ENCODE measurements at places on chromosomes 3 and 15.
A peak's percentile ranks its signal among the peaks of the same experiment; 100 is the strongest.

- DNase-seq, result peak; percentile 20
These were observed 1.3 kb downstream of the DNAH1 start for GRCh38 chr3:52317208-52318000.

DNA sequence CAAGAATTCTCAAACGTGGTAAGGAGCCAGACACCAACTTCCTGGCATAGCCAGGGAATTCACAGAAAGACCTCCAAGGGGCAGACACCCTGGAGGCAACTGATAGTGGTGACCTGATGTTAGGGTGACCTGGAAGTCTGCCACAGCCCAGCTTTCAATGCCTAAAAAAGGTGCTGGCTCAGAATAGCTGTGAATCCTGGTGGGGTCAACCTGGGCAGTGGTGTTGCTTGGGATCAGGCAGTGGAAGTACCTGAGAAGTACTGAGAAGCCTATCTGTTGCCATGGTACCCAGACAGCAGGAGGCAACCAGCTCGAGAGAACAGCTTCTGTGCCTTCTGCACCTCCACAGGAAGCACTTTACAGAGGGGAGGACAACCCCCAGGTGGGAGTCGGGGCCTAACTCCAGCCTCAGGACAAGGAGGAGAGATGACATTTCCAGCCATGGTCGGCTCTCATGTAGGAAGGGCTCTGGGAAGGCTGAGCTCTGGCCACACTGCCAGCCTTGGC, 55.4 kb upstream of the LARS2 start:
- DNase-seq, result no peak

GRCh38 chr3:187920913-187921312, 175.6 kb upstream of the BCL6 start:
- no peak for DNase-seq

DNA sequence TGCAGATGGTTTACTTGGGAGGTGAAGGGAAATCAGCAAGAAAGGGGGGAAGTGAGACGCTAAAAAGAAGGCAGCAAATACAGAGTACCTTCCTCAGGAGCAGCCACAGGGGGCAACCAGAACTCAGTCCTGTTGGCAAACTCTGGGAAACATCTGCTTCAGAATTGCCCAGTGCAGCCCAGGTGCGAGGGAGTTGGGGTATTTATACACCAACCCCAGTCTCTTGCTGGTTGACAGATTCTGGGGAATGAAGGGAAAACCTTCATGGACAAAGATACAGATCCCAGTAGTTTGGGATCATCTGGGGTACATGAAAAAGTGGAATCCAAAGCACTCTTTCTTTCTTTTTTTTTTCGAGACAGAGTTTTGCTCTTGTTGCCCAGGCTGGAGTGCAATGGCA, 25.3 kb upstream of the PGPEP1L start:
- no peak for DNase-seq

- DNase-seq, result no peak
These were observed 2.2 kb upstream of the RNF7 start for GRCh38 chr3:141735770-141736465.

DNA sequence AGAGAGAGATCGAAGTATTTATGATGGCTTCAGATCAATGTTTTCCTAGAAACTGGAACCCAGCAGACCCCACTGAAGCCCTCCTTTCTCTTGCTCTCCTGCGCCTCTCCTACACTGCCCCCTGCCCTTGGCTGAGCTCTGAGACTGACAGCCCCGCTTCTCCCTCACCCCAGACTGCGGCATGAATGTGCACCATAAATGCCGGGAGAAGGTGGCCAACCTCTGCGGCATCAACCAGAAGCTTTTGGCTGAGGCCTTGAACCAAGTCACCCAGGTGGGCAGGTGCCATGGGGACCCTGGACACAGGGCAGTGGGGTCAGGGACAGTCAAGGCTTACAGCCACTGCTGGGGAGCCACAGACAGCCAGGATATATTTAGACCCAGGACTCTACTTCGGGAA, 23.7 kb downstream of the PRKCD start:
- DNase-seq, result no peak

GRCh38 chr3:194702545-194702944, 16.9 kb downstream of the FAM43A start:
- DNase-seq, result no peak

DNA sequence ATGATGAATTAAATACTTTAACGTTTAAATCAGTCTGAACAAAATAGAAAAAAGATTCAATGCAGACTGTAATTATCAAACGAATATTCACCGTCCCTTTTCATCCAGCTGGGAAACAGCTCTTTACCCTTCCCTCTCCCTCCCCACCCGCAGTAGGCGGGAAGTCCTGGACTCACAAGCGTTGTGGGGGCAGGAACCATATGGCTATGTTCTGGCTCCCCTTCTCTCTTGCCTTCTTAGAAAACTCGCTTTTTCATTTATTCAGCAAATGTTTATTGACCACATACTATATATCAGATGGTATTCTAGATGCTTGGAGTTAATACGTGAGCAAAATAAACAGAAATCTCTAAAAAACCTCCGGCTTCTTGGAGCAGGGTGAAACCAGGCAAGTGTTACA, 715 bp upstream of the SCAPER start:
- DNase-seq, result no peak

GRCh38 chr3:177358091-177358976, 161.1 kb upstream of the TBL1XR1 start:
- DNase-seq, result peak; percentile 99

DNA sequence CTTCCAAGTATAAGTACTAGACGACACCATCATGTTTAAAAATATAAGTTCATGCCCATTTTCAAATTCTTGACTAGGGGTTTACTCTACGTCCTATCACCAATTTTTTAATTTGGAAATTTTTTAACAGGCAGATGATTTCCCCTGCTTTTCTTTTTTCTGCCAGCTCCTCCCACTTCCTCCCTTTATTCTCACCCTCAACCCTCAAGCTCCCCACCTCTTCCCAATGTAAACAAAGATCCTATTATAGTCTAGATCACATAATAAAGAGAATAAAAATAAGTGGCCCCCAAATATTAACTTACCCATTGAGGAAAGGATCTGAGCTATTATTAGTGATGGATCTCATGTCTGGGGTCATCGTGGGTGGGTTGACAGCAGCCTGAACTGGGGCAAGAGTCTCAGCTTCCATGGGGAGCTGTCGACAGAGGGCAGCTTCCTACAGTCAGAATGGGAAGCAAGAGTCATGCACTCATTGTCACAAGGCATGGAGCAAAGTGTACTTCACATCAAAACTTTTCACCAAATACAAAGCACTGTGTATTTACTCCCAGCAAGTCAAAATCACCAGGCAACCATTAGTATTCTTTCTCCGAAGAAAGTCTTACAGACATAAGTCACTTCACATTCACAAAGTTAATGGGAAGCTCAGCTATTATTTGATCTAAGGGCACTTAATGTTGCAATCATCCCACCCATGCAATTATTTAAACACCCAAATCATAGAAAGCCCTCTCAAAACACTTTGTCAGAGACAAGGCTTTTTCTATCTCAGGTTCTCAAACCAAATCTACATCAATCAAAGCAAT, 53.2 kb downstream of the TM4SF4 start:
- DNase-seq, result no peak

GRCh38 chr3:157136647-157137387, 23.1 kb downstream of the CCNL1 start:
- peak; percentile 98 for DNase-seq

DNA sequence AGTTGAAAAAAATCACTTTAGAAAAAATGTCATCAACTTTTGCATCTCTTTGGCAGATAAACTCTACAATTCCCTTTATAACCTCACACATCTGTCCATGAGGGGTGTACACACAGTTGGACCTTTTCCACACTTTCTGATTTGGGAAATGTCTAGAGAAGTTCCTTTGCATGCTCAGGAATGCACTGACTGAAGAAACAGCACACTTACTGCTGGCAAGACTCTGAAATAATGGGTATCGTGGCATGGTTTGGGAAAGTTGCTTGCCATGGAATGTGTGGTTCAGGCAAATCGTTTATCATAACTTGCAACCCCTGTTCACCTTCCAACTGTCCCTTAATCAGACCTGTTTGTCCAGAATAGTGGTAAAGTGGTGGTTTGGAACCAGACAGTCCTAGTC, 135.3 kb upstream of the TGFBR2 start:
- no peak for DNase-seq

DNA sequence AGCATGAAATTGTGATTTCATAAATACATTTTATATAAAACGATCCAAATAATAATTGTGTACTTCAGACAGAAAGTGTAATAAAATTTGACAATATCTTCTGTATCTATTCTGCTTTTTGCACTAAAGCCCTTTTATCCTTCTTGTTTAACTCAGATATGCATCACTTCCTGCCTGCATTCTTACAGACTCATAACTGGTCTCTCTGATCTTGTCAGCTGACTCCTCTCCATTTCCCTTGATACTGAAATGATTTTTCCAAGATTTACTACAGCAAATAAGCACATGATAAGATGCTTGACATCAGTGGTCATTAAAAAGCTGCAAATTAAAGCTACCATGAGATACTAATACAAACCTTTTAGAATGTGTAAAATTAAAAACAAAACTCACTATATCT, 25.3 kb upstream of the SI start:
- no peak for DNase-seq

DNA sequence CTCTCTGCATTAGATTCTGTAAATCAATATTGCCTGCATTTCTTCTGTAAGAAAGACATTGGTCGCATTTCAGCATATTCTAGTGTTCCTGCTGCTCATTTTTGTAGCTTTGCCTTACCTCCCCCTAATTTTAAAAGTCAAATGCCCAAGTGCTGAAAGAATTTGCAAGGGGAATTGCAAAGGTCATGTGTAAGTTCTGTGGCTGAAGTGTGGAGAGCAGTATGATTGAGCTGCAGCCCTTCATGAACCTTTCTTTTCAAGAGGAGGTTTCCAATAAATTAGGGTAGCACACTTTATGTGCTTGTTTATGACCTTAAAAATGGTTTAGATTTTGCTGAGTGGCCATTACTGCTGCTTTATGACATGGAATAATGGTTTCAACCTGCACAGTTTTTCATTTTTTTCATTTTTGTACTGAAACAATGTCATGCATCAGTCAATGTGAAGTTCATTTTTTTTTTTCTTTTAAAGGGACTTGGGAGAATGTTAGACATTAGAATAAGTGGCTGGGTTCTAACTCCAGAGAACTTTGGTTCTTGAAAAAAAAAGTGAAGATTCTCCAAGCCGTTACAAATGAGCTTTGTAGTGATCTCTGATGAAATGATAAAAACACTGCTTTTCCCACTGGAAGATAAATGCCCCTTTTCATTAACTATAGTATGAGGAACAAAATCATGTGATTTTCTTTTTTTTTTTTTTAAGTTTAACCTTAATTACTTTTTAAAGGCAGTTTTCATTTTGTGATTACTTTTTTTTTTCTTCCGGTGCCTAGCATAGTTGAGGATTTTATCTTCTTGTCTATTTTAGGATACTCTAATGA, 99.6 kb downstream of the MITF start:
- DNase-seq, result no peak

DNA sequence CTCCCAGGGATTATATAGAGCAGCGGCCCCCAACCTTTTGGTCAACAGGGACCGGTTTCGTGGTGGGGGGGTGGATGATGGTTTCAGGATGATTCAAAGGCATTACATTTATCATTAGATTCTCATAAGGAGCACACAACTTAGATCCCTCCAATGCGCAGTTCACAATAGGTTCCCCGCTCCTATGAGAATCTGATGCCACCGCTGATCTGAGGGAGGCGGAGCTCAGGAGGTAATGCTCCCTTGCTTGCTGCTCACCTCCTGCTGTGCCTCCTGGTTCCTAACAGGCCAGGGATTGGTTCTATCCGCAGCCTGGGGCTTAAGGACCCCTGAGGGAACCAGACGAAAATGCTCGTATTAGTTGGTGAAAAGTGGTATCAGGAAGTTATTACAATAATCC, 1.3 kb upstream of the HACD2 start:
- DNase-seq, result peak; percentile 12

- no peak for DNase-seq
These were observed 74.0 kb upstream of the TERB2 start for GRCh38 chr15:44882499-44882968.

DNA sequence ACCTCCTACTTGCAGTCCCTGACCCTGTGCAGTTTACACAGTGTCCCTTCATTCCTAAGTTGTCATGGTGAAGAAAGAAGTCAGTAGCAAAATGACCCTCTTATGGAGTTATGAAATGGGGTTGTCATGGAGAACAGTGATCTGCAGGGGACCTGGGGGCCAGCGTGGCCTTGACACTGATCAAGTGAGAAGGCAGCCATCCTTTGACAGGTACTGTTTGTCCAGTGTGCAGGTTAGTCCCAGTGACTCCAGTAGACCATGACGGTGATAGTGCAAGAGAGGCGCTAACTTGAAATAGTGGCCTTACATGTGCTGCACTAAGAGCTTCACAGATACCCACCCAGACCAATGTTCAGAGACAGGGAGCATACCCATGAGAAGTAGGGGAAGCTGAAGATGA, 87.9 kb downstream of the IL12A start:
- no peak for DNase-seq

GRCh38 chr3:35522450-35522849, 116.9 kb upstream of the ARPP21 start:
- DNase-seq, result no peak

Measured in MM.1S (cell line).